ENCODE measurements at places on chromosomes 13 and 19.

DNA sequence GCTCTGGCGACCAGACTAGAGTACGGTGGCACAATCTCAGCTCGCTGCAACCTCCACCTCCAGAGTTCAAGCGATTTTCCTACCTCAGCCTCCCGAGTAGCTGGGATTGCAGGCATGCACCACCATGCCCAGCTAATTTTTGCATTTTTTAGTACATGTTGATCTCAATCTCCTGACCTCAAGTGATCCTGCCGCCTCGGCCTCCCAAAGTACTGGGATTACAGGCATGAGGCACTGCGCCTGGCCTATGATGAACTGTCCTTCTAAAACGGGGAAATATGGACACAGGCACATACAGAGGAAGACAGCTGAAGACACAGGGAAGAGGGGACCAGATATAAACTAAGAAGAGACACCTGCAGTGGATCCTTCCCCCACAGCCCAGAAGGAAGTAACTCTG lies 12.7 kb downstream of the CLEC4M start:
- DNase-seq = no peak

GRCh38 chr13:41802684-41803444 lies 158.0 kb downstream of the VWA8 start:
- no peak for DNase-seq

GRCh38 chr19:6766357-6767080 lies 716 bp downstream of the SH2D3A start:
- no peak for DNase-seq

DNA sequence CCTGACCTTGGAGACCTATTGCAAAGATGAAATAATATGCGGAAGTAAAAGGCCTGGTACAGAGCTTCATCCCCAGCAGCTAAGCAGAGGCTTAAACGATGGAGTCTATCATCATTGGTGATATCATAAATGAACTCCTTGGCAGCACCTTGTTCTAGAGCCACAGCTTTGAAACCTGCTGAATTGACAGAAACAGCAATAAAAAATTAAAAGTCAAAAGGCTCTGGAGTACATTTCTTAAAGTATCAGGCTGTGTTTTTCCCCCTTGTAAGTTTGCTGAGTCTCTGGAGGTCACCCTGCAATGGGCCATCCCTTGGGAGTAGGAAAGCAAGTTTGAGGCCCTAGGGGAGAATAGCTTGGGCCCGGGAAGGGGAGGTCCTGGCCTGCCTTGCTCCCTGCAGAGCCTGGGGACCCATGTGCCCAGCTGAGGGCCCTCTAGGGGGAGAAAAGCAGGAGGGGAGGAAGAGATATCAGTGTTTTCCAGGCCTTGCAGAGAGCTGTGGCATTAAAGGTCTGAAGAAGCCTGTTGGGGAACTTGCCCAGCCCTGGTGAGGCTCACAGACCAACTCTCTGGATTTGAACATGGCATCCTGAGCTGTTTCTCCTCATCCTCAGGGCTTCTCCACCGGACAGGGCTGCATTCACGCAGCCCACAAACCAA lies 416.1 kb downstream of the ZNF536 start:
- DNase-seq = no peak

- no peak for DNase-seq
Observed at GRCh38 chr19:39864118-39864517, 17.9 kb upstream of the FBL start.

DNA sequence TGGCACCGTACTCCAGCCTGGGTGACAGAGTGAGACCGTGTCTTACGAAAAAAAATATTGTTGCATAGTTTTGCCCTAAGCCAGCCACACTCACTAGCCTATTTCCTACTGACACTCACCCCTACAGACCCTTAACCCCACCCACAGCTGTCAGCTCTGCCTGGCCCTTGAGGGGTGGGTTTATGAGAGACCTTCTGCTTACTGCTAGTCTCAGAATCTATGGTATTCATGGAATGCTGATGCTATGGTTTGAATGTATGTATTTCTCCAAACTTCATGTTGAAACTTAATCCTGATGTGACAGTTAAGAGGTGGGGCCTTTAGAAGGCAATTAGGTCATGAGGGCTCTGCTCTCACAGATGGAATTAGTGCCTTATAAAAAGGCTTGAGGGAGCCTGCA lies 79.2 kb upstream of the LRCH1 start:
- no peak for DNase-seq

DNA sequence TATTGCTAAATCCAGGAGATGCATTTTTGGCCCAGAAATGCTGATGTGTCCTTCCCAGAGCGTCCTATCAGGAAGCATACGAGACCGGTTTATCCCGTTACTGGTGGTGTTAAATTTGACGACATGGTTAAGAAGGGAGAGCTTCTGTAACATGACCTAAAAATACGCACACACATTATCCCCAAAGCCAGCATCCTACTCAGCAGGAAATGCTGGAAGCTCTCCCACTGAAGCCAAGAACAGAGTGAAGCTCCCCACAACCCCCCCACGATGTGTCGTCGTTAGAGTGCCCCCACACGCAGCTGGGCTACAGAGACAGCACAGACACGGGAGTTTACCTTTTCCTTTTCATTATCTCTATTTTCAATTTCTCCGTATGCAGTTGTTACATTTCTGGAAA lies 45.1 kb upstream of the MCF2L start:
- no peak for DNase-seq

- DNase-seq = no peak
Observed at GRCh38 chr19:6358003-6358402, 3.3 kb upstream of the CLPP start.

DNA sequence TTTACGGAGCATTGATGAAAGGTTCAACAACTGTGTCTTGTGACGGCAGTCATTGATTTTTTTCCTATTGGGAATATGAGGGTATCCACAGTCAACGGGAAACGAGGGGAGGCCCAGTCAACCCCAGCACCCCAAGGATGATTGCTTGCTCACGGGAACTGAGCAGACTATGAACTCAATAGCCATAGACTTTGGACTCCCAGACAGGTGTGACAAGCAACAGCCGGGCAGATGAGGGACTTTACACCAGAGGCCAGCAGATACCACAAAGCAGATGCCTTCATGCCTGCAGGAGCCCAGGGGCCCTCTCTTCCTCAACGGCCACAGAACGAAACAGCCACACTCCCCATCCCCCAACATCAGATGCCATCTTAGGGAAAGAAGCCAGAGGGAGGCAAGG lies 80.3 kb upstream of the FLT1 start:
- DNase-seq = no peak

- DNase-seq = no peak
Observed at GRCh38 chr13:71611292-71611691, 255.7 kb downstream of the DACH1 start.

DNA sequence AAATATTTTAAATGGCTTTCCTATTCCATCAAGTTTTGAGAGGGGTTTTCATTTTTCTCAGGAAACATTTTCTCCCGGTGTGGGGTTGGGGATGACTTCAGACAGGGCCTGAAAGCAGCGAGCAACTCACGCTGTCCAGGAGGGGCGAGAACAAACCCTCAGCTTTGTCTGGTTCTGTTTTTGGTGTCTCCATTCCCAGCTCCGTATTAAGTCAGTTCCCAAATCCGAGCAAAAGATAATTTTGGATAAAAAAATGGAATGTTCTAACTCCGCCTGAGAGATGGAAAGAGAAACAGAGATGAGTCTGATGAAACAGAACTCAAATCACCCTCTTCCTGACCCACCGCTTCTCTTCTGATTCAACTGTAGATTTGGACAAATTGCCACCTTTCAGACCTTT lies 38.4 kb downstream of the RFX2 start:
- DNase-seq = no peak

DNA sequence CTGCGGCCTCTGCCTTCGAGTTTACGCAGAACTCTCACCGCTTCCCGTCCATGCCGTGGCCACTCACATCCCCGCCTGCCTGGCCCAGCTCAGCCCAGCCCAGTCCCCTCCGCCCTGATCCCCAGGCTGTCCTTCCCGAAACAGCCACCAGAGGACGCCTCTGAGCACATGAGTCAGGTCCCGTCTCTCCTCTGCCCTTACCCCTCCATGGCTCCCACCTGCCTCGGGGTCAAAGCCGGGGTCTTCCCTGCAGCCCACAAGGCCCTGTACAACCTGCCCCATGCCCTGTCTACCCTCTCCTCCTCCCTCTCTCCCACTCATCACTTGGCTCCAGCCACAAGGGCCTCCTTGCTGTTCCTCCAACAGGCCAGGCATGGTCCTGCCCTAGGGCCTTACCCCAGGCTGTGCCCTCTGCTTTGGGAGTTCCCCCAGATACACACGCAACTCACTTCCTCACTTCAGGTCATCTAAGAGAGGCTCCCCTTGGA lies 8.1 kb upstream of the SEMA6B start:
- DNase-seq = peak; percentile 21

GRCh38 chr13:23725922-23726321 lies 155.7 kb downstream of the TNFRSF19 start:
- DNase-seq = no peak

- DNase-seq = no peak
Observed at GRCh38 chr13:26786651-26787295, 26.2 kb upstream of the GPR12 start.

- no peak for DNase-seq
Observed at GRCh38 chr13:98182153-98182552, 5.1 kb upstream of the RNF113B start.

GRCh38 chr13:51867062-51867461 lies 5.3 kb downstream of the CCDC70 start:
- no peak for DNase-seq

GRCh38 chr19:6425732-6426620 lies 1.4 kb upstream of the KHSRP start:
- no peak for DNase-seq

- no peak for DNase-seq
Observed at GRCh38 chr19:7778081-7778480, 15.0 kb downstream of the CLEC4M start.

DNA sequence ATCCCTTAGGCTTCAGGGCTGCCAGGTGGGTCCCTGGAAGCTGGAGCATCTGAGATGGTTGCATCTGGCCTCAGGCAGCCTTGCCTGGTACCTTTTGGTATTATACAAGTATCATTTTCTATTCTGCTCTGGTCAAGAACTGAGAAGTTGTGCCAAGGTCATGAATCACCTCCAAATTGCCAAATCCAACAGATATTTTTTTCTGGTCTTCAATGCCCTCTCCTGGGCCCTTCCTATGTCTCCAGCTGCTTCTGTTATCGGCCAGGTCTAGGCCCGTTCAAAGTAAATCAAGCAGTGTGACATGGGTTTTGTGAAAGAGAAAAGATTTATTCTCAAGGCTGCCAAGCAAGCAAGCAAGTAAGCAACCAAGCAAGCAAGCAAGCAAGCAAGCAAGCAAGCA lies 271.1 kb upstream of the MAB21L1 start:
- no peak for DNase-seq

- DNase-seq = peak; percentile 91
Observed at GRCh38 chr19:29672933-29673336, 7.7 kb downstream of the PLEKHF1 start.

- no peak for DNase-seq
Observed at GRCh38 chr13:47908197-47908902, 92.7 kb downstream of the SUCLA2 start.

GRCh38 chr13:111629457-111629856 lies 309.0 kb downstream of the TEX29 start:
- no peak for DNase-seq

- DNase-seq = no peak
Observed at GRCh38 chr13:26923824-26924605, 163.4 kb upstream of the GPR12 start.

- no peak for DNase-seq
Observed at GRCh38 chr19:10737722-10738121, 19.8 kb downstream of the DNM2 start.

DNA sequence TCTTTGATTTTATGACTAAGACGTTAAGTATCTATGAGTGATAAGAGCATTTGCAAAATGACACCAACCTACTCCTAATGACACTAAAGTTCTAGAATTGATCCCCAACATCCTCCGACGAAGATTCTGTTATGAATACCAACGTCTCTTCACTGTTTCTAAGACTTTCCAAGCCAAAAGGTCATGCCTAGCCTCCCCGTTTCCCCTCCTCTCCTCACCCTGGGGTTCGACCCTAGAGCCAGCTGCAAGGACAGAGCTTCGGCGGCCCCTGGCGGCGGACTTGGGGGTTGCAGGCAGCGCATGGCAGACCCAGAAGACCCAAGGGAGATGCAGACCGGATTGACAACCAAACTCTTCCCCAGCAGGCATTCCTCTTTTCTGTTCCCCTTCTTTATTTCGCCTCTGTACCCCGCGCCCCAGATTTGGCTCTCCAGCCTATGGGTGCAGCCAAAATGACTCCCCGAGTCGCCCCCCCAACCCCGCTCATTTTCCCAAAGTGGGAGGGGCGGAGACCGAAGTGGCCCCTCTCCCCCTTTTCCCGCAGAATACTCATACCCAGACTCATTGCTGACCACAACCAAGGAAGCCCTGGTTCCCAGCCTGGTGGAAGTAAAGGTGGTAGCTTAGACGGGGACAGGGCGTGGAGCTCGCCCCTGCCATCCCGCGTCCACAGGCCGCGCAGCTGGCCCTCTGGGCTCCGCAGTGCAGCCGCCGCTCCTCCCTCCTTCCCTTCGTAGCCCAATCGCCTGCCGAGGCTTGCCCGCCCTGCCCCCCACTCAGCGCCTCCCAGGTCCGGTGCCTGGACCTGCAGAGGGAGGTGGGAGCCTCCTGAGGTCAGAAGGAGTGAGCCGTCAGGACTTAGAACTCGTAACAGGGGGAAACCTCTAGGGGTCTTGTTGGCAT lies 4.1 kb upstream of the EML2 start:
- DNase-seq = peak; percentile 60

DNA sequence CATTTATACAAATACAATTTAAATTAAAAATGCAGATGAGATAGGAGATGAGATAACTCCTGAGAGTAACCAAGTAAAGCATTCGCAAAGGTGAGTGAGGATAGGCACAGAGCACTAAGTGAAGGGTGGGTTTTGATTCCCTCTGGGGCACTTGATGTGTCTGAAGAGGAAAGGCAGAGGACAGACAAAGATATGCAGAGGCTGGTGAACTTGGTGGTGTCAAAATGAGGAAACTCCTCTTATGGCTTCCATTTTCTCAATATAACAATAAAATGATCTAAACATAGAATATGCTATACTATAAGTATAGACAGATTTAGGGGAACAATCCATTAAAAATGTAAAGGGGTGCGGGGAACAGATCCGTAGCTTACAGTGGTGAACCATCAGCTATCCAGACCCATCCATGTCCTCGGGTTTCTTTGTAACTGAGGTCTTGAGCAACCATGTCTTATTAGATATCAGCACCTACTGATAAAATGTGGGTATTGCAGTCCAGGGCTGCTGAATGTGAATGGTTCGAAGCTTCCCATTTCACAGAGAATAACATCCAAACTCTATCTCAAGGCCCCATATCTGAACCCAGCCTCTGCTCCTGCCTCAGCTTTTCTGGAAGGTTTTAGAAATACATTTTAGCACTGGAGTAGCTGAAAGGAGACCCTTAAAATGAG lies 73.9 kb upstream of the SLC10A2 start:
- DNase-seq = no peak
